Astrocyte of the spinal cord (primary cell): ENCODE measurements at places on chromosomes 11 and 22.

DNA sequence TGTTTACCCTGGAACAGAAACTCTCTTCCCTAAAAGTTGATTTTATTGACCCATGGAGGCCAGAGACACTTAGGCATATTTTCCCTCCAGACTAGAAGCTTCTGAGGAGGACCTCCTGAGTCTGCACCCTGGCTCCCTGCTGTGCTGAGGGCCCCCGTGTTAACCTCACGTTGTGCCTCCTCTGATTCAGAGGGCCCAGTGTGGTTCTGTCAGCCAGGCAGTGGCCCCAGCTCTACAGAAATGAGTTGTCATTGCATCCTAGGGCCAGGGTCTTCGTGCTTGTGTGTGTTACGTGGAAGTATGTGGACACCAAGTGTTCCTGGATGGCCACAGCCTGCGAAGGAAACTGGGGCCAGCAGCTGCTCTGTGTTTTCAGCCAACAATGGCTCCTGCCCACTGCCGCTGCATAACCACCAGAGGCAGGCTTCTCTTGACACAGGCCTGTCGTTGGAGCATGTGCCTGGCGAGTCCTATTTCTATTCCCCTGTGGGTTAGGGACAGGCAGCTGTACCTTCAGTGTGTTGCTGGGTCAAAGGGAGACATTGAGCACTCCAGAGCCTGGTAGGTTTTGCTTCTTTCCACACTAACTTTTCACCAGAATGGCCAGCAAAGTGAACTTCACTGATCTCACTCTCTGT lies 44.5 kb downstream of the MED15 start:
- DNase-seq: no peak

GRCh38 chr22:31036671-31037550 lies 44.2 kb upstream of the SMTN start:
- DNase-seq: no peak

DNA sequence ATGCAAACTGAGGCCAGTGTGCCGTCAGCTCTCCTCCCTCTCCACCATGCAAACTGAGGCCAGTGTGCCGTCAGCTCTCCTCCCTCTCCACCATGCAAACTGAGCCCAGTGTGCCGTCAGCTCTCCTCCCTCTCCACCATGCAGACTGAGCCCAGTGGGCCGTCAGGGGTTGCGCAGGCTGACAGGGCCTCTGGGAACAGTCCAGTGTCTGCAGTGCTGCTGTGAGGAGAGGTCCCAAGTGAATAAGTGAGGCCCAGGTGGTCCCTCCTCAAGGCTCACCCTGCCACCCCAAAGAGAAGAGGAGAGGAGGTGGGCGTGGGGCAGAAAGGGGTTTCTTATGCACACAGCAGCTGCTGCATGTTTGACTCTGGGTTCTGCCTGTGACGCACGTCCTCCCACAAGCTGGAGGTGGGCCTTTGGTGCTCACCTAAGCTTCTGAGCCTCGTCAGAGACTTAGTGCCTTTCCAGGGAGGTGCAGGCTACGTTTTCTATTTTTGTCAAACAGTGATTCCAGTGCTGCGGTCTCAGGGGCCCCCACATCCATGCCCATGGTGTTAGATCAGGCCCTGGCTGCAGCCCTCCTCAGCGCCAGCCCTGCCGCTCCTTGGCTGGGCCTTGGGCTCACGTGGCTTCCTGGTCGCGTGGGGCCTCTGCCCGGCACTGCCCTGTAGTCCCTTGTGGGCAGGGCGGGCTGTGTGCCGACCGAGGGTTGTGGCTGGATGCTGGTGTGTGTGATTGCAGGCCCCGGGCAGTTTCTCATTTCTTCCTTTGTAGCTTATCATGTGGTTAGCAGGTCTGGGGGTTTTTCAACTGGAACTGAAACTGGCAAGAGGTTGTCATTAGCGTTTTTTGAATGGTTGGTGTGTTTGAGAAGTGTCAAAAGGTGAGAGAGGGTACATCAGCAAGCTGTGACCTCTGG lies 7.1 kb downstream of the TPCN2 start:
- no peak for DNase-seq

DNA sequence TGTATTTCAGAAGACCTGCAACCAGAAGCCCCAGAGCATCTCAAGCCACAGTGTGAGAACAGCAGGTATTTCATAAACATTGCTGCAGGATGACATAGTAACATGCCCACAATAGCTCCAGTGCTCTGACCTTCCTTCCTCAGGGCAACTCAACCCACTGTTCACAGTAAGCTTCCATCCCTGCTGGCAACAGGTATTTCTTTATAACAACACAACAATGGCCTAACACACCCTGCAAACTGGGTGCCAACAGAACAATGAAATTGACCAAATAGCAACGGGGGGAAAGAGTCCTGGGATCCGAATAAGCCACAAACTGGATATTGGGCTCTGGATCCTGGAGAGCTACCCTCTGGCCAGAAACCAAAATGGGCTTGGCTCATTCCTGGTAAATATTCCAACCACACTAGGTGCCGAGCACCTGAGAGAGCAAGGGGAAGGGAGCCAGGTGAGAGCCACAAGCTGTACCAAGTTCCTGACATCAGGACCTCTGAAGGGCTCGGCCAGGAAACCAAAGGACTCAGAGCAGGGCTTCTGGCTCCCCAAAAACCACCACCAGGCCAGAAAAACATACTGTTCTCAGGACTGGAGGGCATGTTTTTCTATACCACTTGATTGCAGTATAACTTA lies 99.5 kb downstream of the MICAL3 start:
- DNase-seq: no peak

- peak; percentile 95 for DNase-seq
Observed at GRCh38 chr11:3723014-3723708, 52.0 kb upstream of the CHRNA10 start.

DNA sequence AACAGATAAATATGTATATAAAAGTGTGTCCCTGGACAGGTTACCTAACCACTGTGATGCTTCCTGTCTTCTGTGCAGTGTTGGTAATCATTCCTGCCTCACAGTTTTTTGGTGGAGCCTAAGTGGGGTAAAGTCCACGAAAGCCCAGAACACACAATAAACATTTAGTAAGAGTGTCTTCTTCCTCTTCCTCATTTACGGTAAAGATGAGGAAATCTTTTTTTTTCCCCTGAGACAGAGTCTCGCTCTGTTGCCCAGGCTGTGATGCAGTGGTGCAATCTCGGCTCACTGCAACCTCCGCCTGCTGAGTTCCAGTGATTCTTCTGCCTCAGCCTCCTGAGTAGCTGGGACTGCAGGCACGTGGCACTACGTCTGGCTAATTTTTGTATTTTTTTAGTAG lies 117.1 kb downstream of the LDLRAD3 start:
- no peak for DNase-seq

DNA sequence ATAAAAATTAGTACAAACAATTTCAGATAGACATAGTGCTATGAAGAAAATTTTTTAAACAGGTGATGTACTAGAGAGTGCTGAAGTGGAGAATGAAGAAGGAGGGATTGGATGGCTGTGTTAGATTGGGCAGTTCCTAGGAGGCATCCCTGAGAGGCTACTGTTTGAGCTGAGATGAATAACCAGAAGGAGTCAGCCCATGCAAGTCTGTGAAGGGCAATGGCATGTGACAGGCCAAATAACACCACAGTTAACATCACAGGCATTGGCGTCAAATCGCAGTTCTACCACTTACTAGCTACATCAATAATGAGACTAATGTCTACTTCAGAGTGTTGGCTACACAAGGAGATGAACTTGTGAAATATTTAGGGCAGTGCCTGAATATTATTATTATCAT lies 35.4 kb downstream of the HORMAD2 start:
- no peak for DNase-seq

DNA sequence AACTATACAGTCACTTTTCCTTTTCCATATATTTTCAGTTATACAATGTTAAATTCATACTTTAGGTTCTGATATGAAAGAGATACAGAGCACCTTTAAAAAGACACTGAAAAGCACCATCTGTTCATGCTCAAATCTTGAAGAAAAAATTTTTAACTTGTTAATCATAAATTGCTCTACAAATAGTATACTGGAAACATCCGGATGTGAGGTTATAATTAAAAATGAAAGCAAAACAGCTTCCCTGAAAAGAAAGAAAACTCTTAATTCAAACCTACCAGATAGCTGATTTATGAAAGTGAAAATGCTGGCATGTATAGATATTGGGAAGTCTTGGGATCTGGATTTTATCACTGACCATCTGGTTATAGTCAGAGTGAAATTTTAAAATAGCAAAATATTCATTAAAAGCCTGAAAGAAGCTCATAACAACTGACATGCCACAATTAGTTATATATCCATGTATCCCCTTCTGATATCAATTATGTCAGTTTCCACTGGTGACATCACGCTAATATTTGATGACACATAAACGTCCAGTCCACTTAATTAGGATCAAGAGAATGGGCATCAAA lies 740.0 kb downstream of the DLG2 start:
- no peak for DNase-seq

DNA sequence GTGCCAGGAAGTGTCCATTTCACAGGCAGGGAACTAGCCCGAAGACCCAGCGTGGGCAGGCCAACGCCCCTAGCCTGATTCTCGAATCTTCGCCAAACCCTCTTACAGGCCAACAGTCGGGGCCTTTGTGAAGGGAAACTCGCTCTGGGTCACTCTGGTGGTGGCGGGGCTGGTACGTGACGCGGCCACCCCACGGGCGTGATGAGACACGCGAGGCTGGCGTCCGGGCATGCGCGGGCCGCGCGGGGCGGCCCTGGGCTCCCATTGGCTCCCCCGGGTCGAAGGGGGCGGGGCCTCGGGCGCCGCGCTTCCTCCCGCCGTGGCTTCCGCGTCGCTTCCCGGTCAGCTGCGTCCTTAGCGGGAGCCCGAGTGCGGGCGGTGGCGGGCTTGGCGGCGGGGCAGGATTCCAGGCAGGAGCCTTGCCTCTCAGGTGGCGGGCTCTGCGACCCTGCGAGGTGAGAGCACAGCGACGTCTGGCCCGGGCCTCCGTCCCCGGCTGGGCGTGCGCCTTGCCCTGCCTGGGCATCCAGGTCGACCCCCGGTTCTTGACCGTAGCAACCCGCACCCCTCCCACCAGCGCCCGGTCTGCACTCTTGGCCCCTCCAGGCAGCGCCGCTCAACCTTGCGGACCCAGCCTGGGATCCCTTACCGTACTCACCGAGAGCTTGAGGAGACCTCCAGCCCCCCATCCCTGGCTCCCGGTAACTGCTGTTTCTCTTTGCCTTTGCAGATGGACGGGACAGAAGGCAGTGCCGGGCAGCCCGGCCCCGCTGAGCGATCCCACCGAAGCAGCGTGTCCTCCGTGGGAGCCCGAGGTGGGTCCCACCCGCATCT lies at the start of gene FRMD8:
Gene FRMD8, plus strand, starts transcription at position 331 of the 834 bp plus-strand sequence. Its CDS starts 400 bp downstream, at position 731.
- DNase-seq: peak; percentile 76

- DNase-seq: no peak
Observed at GRCh38 chr11:123260511-123261211, 65.6 kb upstream of the CLMP start.

DNA sequence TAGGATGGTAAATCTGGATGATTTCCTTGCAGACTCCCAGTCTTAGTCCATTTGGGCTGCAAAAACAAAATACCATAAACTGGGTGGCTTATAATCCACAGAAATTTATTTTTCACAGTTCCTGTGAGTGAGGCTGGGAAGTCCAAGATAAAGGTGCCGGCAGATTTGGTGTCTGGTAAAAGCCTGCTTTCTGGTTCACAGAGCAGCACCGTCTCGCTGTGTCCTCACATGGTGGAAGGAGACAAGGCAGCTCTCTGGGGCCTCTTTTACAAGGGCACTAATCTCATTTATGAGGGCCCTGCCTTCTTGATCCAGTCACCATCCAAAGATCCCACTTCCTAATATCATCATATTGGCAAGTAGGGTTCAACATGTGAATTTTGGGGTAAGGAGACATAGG lies 8.9 kb downstream of the USP47 start:
- DNase-seq: no peak

DNA sequence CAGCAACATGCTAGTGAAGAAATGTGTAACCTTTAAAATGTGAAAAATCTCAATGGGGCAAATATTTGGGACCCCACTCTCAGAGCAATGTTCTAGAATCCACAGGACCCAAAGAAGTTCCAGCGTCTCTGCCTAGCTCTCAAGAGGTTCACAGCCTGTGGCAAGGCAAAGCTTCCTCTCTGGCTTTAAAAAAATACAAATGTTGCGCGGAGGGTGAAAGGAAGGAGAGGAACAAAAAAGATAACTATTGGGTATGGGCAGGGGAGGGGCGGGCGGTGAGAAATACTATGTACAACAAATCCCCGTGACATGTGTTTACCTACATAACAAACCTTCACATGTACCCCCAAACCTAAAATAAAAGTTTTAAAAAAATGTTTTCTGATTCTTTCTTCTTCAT lies 53.6 kb downstream of the PITPNB start:
- DNase-seq: no peak

- peak; percentile 77 for DNase-seq
Observed at GRCh38 chr22:37661160-37661924, 2.8 kb downstream of the PDXP start.

GRCh38 chr22:30920407-30920806 lies 48.2 kb downstream of the MORC2 start:
- peak; percentile 67 for DNase-seq

- no peak for DNase-seq
Observed at GRCh38 chr11:11969380-11970215, 38.8 kb downstream of the DKK3 start.

- DNase-seq: peak; percentile 55
Observed at GRCh38 chr11:71252770-71253730, 673 bp upstream of the SHANK2 start.

GRCh38 chr11:8640267-8640906 lies 42.1 kb downstream of the TRIM66 start:
- no peak for DNase-seq

DNA sequence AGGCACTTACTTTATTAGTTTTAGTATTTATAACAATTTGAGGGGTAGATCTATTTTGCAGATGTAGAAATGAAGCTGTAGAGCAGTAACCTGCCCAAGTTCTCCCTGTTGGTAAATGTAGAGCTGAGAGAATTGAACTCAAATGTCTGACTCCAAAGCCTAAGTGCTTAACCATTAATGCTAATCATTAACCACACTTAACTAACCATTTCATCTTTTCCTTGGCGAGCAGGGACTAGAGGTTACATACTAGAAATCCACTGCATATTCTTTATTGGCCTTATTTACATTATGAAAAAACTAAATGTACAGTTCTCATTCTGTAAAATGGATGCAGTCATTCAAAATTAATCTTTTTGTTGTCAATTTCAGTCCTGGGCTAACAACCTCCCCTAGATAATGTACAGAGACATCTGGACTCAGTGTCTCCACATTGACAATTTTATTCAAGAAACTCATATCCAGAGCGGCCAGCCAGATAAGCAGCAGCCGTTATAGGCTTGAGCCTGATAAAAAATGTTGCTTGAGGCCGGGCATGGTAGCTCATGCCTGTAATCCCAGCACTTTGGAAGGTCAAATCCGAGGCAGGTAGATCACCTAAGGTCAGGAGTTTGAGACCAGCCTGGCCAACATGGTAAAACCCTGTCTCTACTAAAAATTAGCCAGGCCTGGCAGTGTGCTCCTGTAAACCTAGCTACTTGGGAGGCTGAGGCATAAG lies 76.7 kb upstream of the PICALM start:
- DNase-seq: no peak

DNA sequence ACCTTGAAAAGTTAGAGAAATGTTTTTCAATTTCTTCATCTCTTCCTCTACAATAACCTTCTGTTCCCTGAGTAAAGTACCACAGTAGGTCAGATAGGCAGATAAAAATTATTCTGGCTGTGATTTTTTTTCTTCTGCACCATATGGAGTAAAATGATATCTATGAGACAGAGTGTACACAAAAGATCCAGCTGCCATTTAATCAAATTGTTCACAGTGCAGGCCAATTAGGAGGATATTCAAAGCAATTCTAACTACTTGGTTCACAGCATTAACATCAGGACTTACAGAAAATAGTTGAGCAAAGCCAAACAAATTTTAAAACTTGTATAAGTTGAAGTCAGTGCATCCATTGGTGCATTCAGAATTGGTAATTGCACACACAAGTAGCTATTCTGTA lies 147.9 kb upstream of the LUZP2 start:
- no peak for DNase-seq
